H7 (cell line): ENCODE measurements at places on chromosomes 2 and 18.
A peak's percentile ranks its signal among the peaks of the same experiment; 100 is the strongest.

GRCh38 chr2:15788830-15789229, 151.5 kb upstream of the MYCN start:
- no peak for DNase-seq

- DNase-seq = peak; percentile 13
These were observed 77.2 kb upstream of the SLC38A11 start for GRCh38 chr2:165032559-165032958.

- no peak for DNase-seq
These were observed 368.3 kb upstream of the SALL3 start for GRCh38 chr18:78611201-78611800.

DNA sequence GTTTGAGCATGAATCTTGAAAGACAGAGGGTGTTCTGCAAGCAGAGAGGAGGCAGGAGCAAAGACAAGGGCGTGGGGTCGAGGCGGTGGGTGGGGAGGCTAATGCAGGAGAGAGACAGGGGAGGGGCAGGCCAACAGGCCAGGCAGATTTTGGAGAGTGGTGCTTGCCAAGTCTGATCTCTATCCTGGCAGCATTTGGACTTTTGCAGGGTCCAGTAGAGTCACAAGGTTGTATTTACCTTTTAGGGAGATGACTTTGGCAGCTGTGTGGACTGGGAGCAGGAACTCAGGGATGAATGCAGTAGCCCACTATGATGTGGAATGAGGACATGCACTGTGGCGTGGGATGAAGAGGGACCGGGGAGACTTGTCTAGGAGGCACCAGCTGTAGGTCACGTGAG, 15.7 kb upstream of the CEP192 start:
- DNase-seq = no peak

DNA sequence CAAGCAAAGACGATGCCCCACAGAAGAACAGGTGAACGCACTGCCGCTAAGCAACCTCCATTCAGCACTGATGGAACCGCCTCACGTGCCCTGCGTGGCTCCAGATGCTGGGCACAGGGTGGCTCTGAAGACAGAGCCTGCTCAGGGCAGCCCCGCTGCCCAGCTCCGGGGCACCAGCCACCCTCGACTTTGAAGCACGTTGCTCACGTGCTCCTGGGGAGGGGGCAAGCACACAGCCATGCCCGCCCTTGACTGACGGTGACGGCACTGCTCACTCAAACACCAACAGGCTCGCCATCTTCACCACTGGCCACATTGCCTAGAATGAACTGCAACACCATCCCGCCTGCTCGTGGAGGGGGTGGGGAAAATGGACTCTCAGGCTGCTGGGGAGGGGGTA, 251.3 kb downstream of the HDAC4 start:
- DNase-seq = peak; percentile 44
